ENCODE measurements at places on chromosomes 16 and 17.

DNA sequence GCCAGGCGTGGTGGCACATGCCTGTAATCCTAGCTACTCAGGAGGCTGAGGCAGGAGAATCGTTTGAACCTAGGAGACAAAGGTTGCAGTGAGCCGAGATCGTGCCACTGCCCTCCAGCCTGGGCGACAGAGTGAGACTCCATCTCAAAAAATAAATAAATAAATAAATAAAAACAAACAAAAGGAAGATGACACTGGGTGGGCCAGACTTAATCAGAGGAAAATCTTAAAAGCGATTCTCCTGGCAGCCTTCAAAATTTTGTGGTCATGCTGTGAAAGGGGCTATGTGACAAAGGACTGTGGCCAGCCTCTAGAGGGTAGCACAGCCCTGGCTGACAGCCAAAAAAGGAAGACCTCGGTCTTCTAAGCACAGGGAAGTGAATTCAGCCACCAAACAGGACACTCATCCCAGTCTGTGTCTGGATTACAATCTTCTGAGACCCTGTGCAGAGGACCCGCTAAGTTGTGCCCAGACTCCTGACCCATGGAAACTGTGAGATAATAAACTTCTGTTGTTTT is 391.1 kb downstream of the CNTNAP4 start:
- no peak for DNase-seq

- peak; percentile 44 for DNase-seq
Measured at GRCh38 chr17:9291912-9292560, 270.7 kb downstream of the NTN1 start.

GRCh38 chr17:3574231-3574630 is 16.6 kb upstream of the TRPV3 start:
- DNase-seq, result no peak

DNA sequence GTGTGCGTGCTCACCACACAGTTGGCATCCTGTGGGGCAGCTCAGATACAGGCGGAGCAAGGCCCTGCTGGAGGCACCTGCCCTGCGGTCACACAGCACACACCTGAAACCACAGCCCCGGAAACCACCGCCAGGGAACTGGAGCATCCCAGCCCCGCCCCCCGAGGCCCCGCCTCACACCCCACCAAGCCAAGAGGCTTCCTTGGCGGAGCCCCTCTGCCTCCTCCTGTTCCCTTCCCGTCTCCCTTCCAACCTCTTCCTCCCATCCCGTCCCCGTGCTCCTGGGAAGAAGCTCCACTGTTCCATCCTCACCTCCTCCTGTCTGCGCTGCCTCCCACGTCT is 205.5 kb downstream of the NTN1 start:
- DNase-seq, result no peak

- no peak for DNase-seq
Measured at GRCh38 chr16:23527961-23528643, 17.8 kb upstream of the GGA2 start.

GRCh38 chr16:54489225-54490111 is 202.9 kb upstream of the IRX3 start:
- no peak for DNase-seq

- peak; percentile 79 for DNase-seq
Measured at GRCh38 chr17:29180034-29180787, at the start of gene MYO18A. Gene MYO18A (minus strand): TSS chr17:29180398. CDS start chr17:29166940, 13,458 bp downstream.

GRCh38 chr17:49525831-49526741 is 31.0 kb downstream of the NGFR start:
- no peak for DNase-seq

DNA sequence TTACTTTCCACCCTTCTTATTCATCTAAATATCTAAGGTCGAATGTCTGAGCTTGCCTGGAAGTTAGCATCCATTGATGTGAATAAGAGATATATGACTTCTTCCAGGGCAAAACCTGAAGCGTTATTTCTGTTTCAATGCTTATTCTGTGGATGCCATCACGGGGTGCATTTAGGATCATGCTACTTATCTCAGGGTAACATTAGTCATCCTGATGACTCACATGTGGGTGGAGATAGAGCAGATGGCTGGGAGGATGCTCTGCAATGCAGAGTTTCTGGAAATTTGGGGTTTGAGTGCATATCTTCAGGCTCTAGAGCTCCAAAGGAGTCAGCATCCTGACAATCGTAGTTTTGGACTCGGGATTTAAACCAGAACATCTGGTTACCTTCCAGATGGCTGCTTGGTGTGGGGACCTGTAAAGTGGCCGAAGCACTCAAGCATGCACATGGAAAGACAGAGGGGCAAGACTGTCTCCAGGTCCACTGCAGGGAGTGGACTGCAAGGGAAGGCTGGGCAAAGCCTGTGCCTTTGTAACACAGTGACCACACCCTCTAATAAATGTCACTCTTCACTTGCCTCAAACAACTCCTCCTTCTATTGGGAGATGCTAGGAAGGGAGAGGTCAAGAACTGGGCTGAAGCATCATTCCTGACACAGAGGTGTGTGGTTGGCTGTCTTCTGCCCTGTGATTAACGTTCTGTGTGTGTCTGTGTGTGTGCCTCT is 175.2 kb upstream of the SALL1 start:
- no peak for DNase-seq

DNA sequence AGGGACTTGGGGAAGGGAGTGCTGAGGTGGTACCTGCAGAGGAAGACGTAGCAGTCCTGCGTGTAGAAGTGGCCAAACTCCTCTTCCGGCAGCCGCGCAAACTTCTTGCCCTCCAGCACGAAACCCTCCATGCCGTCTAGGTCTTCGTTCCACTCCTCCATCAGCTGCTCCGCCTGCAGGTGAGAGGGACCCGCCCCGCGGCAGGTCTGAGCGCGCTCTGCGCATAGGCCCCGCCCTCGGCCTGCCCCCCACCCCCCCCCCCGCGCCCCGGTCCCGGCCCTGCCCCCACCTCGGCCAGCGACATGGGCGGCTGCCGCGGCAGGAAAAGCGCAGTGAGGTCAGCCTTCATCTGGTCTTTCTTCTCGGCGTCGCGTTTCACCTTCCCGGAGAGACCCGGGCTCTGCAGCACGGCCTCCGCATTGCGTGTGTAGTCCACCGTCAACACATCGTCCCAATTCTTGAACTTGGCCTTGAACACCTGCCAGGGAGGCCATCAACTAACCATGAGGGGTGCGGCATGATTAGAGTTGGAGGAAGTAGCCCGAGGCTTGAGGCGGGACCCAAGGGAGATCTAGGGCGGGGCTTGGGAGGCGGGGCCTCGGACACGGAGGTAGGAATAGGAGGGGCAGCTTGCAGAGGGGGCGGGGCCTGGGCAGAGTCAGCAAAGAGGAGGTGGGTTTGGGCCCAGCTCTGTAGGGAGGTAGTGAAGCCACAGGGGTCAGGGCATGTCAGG is 11.5 kb downstream of the FLII start:
- no peak for DNase-seq

DNA sequence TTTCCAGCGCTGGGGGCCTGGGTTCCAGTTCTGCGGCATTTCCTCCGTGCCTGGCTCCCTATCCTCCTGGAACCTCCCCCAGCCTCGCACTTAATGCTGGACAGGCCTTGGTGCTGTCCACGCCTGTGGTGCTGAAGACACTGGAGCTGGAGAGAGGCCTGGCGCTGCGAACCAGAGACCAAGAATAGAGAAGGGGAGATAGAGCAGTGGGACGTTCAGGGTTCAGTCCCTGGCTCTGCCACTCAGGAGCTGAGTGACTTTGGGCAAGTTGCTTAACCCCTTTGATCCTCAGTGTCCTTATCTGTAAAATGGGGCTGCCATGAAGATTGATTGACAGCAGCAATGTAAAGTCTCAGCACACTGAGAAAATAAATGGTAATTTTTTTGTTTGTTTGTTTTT is 11.9 kb downstream of the SBK1 start:
- peak; percentile 47 for DNase-seq

GRCh38 chr16:69762814-69763598 is 874 bp downstream of the WWP2 start:
- DNase-seq, result peak; percentile 64

DNA sequence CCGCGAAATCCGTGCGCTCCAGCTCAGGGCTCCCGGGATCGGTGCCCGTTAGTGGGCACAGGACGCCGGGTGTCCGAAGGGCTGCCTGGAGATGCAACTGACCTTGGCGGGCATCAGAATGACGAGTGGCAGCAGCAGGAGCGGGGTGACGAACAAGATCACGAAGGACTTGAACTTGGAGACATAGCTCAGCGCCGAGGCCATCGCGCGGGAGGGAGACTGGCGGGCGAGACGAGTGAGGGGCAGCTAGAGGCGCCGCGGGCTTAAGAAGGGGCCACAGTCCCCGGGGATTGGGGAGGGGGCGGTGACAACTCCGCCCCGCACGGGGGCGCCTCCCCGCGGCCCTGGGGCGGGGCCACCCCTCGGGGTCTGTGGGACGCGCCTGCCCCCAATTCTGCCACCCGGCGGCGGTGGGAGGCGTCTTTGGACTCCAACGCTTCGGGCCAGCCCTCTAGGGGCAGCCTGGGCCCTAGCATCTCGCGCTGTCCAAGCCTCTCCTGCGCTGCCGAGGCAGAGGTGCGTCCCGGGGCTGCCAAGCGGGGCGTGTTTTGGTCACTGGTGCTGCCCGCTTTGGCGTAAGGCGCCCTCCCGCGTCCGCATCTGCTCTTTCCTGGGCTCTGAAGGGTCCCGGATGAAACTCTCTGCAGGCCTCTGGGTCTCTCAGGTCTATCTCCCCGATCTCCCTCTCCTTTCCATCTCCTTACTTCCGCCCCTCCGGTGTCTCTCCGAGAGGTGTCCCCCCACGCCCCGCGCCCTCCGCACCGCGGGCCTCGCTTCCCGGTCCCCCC is at the start of gene SLC13A5:
TSS of gene SLC13A5 (minus strand) at position 240 of the 788 bp plus-strand sequence. CDS start at position 204, 36 bp downstream.
- peak; percentile 12 for DNase-seq

DNA sequence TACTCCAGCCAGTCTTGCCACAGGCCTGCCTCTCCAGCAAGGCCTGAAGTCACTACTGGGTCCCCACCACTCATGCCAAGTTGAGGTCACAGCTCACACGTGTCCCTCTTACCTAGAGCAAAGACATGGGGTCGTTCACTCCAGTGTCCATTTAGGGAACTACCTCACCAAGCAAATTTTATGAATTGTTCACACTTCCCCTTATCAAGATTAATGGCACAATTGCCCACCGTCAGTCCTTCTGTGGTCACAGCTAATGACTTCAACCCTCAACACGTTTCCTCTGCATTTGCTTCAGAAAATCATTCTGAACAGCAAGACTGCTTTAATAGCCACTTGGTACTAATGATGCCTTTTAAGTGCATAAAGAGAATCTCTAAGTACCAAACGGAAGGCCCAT is 14.6 kb downstream of the IRX6 start:
- no peak for DNase-seq

- peak; percentile 74 for DNase-seq
Measured at GRCh38 chr16:3266873-3267537, 10.6 kb upstream of the MEFV start.

GRCh38 chr17:14340857-14341754 is 40.2 kb downstream of the HS3ST3B1 start:
- DNase-seq, result no peak

GRCh38 chr17:35877345-35878029 is 2.7 kb downstream of the CCL5 start:
- no peak for DNase-seq

DNA sequence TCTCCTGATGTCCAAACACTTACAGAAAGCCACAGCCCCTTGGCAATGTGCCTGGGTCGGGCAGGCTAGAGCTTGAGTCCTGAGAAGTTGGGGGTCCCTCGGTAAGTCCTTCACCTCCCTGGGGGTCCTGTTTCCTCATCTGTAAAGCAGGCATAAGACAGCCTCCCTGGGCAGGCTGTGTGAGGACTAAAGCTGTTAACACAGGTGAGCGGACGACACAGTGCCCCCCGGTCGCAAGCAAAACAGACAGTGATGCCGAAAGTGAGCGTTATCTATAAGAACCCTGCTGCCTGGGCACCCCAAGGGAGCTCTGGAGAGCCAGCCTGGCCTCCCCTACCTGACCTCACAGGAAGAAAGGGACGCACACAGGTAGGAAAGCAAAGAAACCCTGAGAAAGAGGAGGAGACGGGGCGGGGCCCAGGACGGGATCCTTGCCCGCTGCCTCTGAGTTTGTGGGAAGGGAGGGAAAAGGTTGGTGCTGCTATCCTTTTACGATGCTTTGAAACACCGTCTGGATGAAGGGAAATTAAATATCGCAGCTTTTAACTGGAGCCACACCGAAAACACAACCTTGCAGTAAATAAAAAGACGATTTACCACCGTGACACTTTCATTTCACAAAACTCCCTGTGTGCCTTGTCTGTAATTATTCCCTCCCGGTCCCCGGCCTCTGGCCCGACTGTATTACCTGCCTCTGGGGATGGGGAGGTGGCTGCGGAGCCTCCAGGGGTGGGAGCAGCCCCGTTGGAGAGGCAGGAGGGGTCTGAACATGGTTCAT is 67.1 kb downstream of the ENGASE start:
- no peak for DNase-seq

All from lung microvascular endothelial cell (primary cell).